ENCODE measurements at places on chromosomes 11 and 22.

DNA sequence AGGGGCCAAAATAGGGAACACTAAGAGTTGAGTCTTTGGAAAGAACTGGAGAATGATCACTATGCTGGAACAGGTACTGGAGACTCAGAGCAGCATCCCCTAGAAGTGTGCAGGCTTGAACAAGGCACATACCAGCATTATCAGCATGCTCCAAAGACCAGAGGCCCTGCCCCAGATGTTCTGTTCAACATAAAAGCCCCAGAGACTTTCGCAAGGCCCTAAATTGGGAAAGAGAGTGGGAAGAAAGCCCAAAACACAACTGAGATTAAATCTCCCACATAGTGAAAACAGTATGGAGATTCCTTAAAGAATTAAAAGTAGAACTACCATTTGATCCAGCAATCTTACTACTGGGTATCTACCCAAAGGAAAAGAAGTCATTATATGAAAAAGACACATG, 9.4 kb downstream of the CNGA4 start:
- no peak for DNase-seq

DNA sequence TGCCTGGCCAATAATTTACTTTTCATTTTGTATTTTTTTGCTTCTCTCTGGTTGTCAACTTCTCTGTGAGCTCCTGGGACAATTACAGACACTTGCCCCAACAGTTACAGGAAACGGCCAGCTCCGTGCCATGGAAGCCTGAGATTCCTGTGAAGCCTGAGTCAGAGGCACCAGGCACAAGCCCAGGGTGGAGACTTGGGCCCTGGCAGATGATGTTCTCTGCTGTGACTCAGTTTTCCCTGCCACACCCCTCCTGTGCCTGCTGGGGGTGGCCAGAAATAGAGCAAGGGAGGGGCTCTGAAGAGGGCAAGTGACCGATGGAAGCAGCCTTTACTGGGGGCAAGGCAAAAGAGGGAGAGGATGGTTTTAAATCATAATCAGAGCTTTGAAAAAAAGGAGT, 4.9 kb downstream of the ATP5MGL start:
- no peak for DNase-seq

- DNase-seq: peak; percentile 45
Observed at GRCh38 chr22:46829941-46830715, 67.7 kb downstream of the TBC1D22A start.

DNA sequence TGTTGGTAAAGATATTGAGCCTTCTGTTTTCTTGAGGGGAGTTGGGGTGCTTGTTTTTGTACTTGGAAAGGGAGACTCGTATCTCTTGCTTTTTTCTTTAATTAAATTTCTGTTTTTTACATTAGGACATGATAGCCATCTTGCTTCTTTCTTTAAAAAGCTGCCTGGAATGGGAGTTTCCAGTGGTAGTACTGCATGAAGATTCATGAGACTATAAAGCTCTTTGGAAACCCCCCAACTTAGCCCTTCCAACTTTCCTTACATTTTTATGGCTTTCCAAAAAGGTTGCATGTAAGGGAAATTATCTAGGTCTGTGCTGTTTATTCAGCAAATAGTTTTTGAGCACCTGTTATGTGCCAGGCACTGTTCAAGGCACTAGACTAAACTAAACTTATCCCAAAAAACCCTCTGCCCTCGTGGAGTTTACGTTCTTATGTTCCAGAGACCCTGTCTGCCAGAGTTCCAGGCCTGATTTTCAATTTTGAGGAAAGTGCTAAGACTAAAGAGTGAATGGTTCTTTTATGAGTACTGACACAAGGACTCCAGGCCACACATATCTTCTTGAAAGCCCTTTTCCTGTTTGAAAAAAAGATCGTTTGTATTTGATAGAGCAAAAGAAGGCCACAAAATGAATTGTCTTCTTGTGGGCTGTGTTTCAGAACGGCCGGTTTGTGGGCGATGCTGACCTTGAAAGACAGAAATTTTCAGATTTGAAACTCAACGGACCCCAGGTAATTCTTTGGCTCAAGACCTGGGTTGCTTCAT, 31.9 kb downstream of the CTNND1 start:
- no peak for DNase-seq
